PC-9 (cell line): ENCODE measurements at places on chromosomes 16 and 17. TPM values are rescaled to one million over a fixed set of nuclear protein-coding genes. Genes with fewer than 3 reads are reported as not detected.

PRR11 gene
- 87.9 and 109 TPM in 2 replicates for total RNA-seq

SRCIN1 gene
- 16.7 and 23.7 TPM in 2 replicates for total RNA-seq

CCL16 gene
- total RNA-seq: not detected in 2 replicates

FZD2 gene
- total RNA-seq: 50.5 and 61.8 TPM in 2 replicates

RAPGEFL1 gene
- 14.0 and 14.9 TPM in 2 replicates for total RNA-seq
